ENCODE measurements at places on chromosomes 6 and 20.

GRCh38 chr6:112360498-112360897 lies 13.4 kb downstream of the RFPL4B start:
- DNase-seq, result no peak

DNA sequence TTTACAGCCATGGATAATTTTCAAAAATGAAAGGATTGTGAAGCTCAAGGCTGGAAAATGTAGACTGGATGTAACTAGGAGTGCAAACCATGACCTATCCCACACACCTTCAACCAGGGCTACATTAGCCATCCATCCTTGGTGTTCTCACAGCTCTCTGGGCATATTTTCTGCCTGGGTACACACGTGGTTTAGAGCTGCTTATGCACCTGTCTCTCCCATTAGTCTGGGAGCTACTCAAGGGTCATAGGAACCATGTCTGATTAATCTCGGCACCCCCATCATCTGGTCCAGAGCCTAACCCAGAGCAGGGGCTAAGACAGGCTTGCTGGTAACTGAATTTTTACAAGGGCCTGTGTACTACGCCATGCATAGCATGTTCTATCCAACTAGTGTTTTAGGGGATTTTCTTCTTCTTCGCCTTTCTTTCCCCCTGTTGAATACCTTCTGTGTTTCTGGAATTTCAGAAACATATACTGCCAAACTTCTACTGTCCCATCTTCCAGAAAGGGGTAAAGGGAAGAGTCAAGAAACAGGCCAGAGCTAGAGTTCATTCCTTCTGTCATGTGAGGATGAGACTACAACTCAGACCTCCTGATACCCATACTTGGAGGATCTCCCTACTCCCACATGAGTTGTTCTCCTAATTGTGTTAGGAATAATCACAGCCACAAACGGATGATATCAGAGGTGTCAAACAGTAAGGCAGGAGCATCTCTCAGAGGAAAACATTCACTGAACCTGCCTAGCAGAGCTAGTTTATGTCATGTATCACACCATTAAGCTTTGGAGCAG lies 25.4 kb upstream of the FAM83C start:
- no peak for DNase-seq

DNA sequence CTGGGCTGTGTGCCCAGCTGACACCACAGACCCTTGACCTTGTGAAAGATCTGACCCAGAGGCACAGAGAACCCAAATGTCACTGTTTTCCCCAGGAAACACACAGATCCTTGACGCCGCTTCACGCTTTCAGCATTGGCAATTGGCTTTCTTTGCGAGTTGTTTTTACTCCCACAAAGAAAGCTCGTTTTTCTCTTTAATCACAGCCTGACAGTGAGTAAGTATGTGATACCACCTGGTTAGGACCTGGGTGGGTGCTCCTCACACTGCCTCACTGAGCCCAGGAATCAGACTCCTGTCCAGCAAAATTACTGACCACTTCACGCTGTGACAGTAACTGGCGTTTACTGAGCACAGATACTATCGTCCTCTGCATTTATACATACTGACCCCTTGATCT lies 13.0 kb downstream of the RPL10A start:
- DNase-seq, result no peak

DNA sequence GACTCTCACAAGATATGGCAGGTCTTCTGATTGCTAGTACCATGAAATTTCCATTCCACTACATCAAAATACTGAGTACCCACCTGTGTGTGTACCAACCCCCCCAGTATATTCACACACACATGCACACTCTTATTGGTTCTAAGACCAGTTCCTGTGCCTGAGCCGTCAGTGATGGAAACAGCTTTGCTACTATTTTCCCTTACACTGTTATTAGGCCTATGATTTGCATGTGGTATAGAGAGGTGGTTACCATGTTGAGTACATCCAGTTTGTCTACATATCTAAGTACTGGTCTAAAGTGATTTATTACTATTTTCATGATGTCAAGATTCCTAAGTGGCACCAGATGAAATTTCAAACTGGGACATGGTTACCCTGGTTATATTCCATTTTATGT lies 459.9 kb downstream of the BCKDHB start:
- no peak for DNase-seq

- DNase-seq, result no peak
Measured at GRCh38 chr20:19531446-19531845, 226.6 kb upstream of the RIN2 start.

- no peak for DNase-seq
Measured at GRCh38 chr6:24460966-24461365, 28.4 kb downstream of the GPLD1 start.

GRCh38 chr6:108510461-108511319 lies 50.0 kb upstream of the FOXO3 start:
- no peak for DNase-seq

DNA sequence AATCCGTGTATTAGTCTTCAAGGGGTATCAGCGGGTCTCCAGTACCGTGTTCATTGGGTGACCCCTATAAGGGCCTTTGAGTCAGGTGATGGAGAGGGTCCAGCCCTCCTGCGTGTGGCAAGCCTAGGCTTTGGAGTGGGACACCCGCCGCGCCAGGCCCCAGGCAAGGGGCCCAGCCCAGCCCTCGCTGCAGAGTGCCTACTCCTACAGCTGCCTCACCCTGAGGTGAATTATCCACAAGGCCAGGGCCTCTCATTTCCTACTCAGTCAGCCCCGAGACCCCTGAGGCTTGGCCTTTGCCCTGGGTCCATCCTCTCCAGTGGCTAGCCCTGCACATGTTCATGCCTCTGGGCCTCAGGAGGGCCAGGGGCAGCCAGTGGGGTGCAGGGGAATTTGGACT lies 45.1 kb downstream of the TMEM242 start:
- no peak for DNase-seq

DNA sequence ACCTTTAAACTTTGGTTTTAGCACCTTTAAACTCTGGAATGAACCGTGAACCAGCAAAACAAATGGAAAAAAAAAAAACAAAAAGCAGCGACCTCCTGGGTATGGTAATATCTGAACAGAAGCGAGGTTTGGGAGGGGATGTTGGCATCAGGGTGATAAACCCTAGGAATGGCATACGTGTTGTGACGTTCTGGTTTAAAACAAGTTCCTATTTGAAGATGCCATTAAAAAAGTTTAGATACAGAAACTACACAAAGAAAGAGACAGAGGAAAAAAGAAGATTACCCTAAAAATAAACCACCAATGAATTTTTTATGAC lies 60.4 kb downstream of the ATXN1 start:
- no peak for DNase-seq

GRCh38 chr6:157266274-157267101 lies 56.8 kb downstream of the TMEM242 start:
- DNase-seq, result no peak

- no peak for DNase-seq
Measured at GRCh38 chr20:59939879-59940128, 301 bp downstream of the PPP1R3D start.

GRCh38 chr20:5810800-5811422 lies 60.7 kb downstream of the SHLD1 start:
- no peak for DNase-seq

GRCh38 chr6:84371681-84372080 lies 144.2 kb upstream of the CEP162 start:
- no peak for DNase-seq

DNA sequence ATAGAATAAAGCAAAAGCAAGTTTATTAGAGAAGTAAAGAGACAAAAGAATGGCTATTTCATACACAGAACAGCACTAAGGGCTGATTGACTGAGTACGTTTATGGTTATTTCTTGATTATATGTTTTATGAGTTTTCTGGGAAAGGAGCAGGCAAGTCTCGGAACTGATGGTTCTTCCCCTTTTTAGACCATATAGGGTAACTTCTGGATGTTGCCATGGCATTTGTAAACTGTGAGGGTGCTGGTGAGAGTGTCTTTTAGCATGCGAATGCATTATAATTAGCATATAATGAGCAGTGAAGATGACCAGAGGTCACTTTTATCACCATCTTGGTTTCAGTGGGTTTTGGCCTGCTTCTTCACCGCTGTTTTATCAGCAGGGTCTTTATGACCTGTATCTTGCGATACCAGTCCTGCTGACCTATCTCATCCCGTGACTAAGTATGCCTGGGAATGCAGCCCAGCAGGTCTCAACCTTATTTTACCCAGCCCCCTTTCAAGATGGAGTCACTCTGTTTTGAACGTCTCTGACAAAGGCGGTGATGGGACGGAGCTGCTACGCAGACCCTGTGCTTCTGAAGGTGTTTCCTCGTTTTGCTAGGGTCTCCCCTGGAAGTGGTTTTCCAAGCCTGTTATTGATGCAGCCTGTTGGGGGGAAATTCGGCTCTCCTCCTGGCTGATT lies 45.4 kb upstream of the BMP6 start:
- no peak for DNase-seq

- DNase-seq, result no peak
Measured at GRCh38 chr6:155436981-155437749, 18.5 kb downstream of the NOX3 start.

- no peak for DNase-seq
Measured at GRCh38 chr6:45728674-45729073, 287.0 kb downstream of the CLIC5 start.

DNA sequence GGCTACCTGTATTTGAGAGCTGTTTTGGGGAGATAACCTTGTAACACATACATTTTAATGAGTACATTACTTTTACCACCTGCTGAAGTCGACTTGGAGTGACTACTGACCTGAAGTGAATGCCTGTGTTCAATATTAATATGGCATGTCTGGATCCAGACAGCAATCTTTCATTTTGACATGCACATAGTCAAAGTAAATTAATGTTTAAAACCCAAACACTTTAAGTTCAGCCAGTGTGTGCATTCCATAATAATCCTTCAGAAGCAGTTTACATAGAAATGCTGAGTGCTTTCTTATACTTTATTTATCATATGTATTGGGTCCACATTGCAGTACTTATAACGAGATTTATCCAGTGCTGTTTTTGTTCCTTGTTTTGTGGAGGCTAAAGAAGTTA lies 38.0 kb downstream of the CDKAL1 start:
- no peak for DNase-seq

DNA sequence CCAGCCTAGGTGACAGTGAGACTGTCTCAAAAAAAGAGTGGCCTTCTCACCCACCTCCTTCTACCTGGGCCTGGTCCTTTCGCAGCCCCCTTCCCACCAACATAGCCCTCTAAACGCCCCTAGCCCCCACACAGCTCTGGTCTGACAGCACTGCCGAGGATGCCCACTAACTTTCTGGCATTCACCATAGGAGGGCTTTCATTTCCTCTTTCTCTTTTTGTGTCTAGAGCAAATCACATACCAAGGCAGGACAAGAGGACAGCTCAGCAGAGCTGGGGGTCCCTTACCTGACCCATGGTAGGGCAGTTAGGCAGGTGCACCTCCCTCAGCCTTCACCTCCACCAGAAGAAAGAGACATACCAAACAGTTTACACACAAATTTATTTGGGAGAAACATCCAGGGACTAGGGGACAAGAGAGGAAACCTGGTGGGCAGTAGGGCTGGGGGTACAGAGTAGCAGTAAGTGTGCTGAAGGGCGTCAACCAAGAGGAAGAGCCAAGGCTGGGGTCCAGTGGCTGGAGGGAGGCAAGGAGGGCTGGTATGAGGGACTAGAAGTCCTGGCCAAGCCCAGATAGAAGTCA lies 4.5 kb downstream of the LY6G5C start:
- DNase-seq, result no peak

DNA sequence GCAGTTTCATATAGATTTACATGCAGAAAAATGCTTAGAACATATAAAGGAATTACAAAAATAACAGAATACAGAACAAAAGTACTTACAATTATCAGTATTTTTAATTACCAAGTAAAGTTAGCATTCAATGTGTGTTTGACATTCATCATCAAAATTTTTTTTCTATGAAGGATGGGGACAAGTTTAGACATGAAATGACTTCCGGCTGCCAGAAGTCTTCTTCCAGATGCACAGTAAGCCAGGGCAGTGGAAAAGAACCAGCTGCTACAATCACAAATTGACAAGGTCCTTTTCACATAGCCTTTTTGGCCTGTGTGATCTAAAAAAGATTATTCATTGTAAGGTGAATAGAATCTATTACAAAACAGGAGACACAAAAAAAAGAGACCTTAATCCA lies 73.8 kb downstream of the HUS1B start:
- DNase-seq, result no peak

DNA sequence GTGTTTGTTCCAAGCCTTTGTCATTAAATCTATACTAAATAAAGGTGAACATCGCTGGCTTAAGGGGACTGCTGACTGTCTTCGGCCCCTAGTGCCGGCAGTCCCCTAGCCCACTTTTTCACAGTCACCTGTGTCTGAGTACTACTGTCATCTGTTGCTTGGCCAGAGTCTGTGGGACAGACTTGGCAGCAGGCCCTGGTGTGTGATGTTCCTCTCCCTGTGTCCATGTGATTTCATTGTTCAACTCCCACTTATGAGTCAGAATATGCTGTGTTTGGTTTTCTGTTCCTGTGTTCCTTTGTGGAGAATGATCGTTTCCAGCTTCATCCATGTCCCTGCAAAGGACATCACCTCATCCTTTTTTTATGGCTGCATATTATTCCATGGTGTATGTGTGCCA lies 133.4 kb downstream of the HAO1 start:
- no peak for DNase-seq

DNA sequence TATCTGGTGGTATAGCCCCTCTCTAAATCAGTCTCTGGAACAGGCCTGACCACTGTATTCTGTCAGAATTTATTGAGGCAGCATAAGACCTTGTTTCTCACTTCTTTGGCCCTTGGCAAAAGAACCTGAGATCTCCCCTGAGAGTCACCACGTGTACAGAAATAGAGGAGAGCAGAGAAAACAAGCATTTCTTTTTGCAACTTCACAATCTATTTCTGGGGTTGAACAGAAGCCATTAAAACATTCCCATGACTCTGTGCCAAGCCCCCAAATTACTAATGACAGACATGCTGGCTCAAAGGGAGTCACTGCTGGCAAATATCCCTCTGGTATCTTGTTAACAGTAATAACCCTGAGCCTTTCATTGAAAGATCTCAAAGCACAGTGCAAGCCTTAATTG lies 395.3 kb downstream of the MAFB start:
- DNase-seq, result no peak

- DNase-seq, result no peak
Measured at GRCh38 chr20:50278377-50278683, 87.7 kb downstream of the CEBPB start.

DNA sequence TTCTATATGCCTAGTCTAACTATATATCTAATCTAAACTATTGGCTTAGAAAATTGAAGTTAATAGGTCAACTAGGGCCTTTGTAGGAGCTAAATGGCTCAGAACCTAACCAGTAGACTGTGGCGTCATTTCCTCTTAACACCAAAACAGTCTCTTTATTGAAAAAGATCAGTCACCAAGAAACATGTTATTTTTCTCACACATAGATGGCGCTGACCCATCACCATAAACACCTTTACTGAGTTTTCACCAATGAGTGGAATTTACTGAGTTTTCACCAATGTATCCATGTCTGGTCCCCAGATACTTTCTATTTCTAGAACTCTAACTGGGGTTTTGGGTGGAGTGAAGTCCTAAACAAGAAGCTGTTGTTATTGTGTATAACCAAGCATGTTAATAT lies 636.0 kb downstream of the BCKDHB start:
- peak; percentile 16 for DNase-seq

DNA sequence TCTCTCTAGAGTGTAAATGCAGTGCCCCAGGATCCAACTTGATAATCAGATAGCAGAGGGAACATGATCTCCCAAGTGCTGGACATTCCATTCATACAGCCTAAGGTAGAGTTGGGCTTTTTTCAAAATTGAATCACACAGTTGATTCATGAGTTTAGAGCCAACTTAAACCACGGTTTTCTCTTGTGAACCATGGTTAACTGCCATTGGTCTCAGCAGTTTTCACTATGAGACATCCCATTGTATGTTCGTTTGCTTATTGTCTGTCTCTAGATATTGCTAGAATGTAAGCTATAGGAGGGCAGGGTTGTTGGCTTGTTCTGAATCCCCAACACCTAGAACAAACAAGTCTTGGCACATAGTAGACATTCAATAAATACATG lies 37.2 kb upstream of the TAF8 start:
- no peak for DNase-seq

Data from SHP77 (cell line).